ENCODE measurements at places on chromosomes 1 and 21. TPM values are rescaled to one million over a fixed set of nuclear protein-coding genes. Genes with fewer than 3 reads are reported as not detected.

ETNK2 gene
- 4.5 TPM for total RNA-seq

RIPPLY3 gene
- 0.44 TPM for total RNA-seq

CNR2 gene
- not detected for total RNA-seq

SH2D2A gene
- total RNA-seq: 3.5 TPM

PIGC gene
- 22.8 TPM for total RNA-seq

IQCC gene
- 2.0 TPM for total RNA-seq

GRCh38 chr1:219639876-219640577 lies 27.1 kb upstream of the ZC3H11B start:
- no peak for DNase-seq

DNA sequence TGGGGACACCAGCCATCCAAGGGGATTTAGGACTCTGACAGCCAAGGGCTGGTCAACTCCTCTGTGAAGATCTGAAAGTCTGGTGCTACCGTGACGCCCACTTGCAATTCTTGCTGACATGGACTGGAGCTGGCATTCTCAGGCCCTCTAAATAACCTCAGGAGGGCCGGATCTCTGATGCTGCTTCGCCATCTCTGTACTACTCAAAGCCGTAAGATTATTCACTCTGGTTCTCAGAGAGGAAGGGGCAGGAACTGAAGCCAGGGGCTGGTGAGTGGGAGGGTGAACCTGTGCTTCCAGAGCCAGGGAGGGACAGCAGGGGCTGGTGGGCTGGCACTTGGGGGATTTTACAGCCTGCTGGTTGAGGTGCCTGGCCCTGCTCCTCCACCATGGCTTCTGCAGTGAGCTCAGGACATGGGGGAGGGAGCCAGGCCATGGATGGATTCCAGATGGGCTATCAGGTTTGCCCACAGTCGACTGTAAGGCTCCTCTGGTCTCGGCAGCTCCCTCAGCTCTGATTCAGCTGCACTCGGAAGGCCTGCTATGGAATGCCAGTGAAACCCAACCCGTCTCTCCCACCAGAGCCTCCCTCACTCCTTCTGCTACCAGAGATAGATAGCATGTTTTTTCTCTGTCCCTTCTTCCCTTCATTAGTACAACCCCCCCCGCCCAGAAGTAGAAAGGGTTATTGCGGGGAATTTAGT lies 84.5 kb downstream of the PLXNA2 start:
- no peak for DNase-seq

- no peak for DNase-seq
Measured at GRCh38 chr1:152501704-152502103, 8.9 kb upstream of the LCE5A start.

DNA sequence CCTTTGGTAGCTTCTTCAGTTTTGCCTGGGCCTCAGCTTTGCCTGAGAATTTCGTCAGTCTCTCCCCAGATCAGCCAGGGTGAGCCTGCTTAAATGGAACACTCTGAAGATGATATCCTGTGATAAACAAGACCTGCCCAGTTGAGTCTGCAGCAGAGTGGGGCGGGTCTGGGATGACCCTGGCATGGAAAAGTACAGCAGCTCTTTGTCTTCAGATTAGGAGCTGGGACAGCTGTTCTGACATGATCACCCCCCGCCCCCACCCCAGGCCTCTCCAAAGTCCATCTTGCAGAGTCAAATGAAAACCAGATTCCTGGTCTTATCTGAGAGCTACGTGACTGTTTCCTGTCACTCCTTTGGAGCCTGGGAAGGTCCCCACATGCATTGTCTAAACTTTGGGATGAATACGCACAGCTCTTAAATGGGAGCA lies 2.2 kb upstream of the TMEM51 start:
- DNase-seq: no peak

DNA sequence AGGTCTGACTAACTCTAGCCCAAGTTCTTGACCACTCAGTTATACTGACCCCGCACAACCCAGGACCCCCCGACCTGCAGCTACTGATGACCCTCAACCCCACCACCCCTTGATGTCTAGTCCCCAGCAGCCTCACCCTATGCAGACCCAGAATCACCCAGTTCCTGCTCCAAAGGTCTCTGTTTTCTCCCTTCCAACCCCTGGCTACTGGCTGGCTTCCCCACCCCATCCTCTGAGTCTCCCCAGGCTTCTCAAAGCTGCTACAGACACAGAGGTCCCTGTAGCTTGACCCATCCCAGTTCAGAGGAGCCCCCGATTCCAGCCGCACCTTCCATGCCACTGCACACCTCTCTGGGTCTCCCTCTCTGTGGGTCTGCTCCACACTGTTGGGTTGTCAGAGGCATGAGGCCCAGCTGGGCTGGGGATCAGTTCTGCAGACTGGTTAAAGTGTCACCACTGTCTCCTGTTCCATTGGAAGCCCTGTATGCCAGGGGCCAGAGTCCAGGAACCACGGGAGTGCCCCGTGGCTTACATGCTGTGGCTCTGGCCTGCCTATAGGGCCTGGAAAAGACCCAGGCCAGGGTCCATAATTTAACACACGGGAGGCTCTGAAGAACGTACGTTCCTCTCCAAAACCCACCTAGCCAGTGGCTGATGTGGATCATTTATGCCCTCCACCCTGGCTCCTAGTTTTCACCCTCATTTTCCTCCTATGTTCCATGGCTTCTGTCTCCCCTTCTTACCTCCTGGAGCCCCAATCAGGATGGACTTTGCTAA lies 497 bp downstream of the PKLR start:
- no peak for DNase-seq

DNA sequence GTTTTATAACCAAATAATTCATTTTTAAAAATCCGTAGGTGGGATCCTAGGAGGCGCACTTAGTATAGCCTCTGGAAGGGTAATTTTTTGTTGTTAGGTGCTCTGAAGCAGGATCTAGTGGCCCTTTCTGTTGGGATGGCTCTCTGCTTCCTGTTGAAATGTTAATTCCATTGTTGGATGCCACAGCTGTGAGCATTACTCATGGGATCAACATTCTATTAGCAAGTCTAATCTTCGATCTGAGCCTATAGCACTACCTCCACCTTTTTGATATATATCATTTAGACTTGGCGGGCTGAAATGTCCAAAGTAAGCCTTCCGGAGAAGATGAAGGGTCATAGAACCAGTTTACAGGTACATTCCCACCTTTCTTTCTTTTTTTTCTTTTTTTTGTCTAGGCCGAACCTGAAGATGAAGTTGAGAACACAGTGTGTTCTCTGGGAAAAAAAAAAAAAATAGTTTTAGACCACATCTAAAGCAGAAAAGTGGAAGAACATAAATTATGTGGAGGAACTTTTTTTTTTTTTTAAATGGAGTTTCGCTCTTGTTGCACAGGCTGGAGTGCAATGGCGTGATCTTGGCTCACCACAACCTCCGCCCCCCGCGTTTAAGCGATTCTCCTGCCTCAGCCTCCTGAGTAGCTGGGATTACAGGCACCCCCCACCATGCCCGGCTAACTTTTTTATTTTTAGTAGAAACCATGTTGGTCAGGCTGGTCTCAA lies 1.4 kb downstream of the CXADR start:
- no peak for DNase-seq

GRCh38 chr1:109237512-109237911 lies 11.8 kb upstream of the CELSR2 start:
- DNase-seq: no peak

DNA sequence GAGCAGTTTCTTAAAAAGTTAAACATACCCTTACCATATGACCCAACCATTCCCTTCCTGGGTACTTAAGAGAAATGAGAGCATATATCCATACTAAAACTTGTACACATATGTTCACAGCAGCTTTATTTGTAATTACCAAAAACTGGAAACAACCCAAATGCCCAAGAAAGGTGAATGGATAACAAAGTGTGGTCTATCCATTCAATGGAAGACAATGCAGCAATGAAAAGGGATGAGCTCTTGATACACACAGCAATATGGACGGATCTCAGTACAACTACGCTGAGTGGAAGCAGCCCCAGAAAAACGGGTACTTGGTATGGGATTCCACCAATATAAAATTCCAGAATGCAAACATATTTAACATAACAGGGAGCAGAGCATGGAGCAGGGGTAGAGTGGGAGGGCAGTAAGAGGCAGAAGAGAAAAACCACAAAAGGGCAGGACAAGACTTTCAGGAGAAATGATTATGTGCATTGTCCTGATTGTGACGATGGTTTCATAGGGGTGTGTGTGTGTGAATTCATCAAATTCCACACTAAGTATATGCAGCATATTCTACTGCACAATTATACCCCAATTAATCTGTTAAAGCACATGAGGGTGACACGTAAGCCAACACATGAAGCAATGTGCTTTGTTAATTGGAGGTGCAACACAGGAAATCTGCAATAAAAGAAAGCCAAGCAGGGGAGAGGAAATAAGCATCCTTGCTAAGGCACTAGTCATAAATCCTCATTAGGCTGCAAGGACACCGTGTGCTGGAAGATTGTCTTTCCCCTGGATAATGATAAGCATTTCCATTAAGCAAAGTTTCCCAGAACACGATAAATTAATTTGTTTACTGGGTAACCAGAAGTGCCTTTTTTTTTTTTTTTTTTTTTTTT lies 113.1 kb upstream of the KRTAP19-8 start:
- DNase-seq: no peak

GRCh38 chr1:59492500-59492899 lies 195.6 kb downstream of the FGGY start:
- DNase-seq: no peak

GRCh38 chr1:156384007-156384406 lies 15.0 kb downstream of the RHBG start:
- no peak for DNase-seq

DNA sequence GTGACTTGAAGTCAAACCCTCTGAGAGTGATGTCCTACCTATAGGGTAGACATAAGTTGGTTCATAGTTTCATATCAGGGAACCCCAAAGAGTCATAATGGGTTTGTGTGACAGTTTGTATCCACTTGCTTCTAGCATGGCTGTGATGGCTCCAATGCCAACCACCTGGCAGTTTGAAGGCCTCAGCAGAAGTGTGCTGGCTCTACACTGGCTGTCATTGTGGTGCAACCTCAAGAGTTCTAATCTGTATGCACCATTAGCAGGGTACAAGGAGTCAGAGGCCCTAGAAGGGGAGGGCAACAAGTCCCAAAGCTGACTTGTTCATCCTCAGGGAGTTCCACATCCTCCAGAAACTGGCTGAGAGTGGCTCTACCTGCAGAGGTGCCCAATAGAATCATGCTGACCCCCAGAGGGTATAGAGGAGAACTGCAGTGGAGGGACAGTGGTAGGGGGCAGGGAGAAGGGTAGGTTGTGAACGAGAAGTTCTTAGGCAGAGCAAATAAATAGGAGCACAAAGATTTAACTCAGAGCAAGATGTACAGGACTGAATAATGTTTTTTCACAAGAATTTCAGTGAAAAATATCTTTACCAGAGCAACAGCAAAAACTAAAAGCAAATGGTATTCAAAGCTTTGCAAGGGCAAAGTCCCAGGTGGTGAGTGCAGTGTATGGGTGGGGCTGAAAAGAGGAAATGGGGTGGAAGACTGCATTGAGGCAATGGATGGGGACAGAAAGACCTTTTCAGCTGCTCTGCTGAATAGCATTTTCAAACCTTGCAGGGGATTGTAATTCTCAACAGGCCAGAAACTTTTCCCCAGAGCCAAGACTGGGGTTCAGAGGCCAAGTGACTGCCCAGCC lies 3.2 kb downstream of the FCRL2 start:
- DNase-seq: no peak
